Bronchial epithelial cell (primary cell): ENCODE measurements at places on chromosomes 7 and 10.

DNA sequence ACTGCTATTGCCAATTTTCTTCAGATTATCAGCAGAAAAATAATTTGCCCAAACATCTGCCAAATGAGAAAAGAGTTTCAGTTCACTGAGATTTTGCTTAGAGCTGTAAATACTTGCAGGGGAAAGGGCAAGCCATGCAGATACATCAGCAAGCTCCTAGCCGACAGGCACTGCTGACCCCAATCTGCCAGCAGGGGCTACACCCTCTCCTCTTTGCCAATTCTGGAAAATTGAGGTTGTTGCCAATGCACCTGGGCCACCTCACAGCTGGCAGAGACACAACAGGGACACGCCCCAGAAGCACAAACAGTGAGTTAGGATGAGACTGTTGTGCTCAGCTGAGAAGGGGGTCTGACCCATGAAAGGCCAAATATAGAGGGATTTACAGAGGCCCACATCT is 129.5 kb upstream of the MYO3A start:
- DNase-seq, result no peak

GRCh38 chr10:110516815-110517492 is 19.2 kb downstream of the DUSP5 start:
- no peak for DNase-seq

- DNase-seq, result no peak
These were observed 1076.7 kb upstream of the SORCS1 start for GRCh38 chr10:108241166-108241565.

DNA sequence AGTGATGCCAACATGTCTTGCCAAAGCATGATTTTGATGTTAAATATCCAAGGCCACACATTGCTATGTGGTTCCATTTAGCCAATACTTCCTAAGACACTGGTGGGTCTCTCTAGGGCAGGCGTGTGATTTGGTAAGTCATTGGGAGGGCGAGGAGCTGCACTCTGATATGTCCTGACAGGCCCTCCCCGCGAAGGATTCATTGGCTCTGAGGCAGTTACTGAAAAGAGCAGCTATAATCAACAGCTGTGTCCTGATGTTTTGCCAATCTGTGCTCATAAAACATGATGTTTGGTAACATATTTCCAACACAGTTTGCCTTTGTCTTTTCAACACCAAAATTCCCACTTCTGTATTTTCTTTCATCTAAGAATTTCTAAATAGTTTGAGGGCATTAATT is 646.7 kb downstream of the PARD3 start:
- DNase-seq, result peak; percentile 25

DNA sequence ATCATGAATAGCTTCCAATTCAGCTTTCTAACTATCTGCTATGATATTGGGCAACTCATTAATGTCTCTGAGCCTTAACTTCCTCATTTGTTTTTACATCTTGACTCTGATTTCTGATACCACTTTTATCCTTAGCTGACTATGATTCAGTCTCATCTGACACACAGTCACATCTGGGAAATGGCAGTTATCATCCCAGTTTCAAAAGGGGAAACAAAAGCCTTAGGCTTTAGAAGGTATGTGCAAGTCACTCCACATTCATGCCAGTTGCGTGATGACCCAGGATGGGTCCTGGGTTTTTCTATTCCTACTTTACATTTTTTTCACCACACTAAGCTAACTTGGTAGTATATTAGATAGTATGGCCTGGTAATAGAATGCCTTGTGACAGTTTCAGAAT is 12.7 kb downstream of the SCIN start:
- DNase-seq, result peak; percentile 24

- no peak for DNase-seq
These were observed 378.2 kb upstream of the MYO3A start for GRCh38 chr10:25555865-25556264.

DNA sequence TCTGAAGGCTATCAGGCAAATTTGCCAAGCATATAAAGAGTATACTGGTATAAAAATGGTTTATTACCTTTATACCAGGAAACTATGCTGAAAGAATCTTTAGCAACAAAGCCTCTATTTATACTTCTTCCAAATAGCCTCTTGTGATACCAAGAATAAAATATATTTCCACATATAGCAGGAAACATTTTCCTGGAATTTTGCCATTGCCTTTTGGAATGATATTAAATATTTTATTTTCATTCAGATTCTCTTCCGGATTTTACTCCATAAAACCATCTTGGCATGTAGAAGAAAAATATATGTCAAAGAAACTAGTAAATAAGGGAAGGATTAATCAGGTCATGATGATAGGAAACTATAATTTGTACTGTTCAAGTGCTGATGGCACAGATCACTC is 17.7 kb downstream of the SOSTDC1 start:
- no peak for DNase-seq

GRCh38 chr7:106421181-106421762 is 136.5 kb upstream of the NAMPT start:
- DNase-seq, result peak; percentile 79

GRCh38 chr7:70379210-70379609 is 752.7 kb upstream of the GALNT17 start:
- peak; percentile 17 for DNase-seq

- DNase-seq, result peak; percentile 60
These were observed 9.3 kb upstream of the CLEC5A start for GRCh38 chr7:141956084-141956483.
